SK-N-SH treated with all-trans-retinoic acid at 6 μM for 48 hours (cell line): ENCODE measurements at places on chromosomes 5 and 9.

DNA sequence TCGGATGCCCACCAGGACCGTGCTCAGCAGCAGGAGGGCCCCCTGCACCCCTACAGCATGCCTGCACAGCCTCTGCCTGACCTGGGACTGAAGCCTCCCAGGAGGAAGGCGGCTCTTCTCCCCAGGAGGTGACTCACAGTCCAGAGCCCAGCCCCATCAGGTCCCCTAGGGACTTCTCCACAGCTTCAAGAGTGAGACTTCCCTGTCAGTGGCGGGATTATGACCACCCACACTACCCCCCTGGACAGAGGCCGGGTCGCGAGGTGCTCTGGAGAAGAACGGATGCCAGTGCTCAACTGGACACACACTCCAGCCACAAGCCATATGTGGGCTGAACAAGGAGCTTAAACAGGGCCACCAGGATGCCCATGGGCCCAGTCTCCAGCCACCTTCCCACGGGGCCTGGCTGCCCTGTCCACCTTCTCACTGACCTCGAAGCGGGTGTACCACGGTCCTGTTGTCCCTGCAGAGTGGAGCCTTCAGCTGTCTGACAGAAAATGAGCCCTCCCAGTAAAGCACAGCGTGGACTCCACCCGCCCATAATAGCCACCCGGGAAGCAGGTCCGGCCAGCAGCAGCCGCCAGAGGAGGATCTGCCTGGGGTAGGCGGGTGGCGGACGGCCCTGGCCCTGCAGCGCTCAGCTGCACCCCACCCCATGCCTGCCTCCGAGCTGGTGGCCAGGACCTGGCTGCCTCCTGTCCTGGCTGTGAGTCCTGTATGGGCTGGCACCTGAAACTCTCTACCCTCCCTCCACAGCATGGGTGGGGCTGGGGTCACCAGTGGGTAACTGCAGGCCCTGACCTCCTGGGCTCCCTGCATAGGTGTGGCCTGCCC, 54.7 kb downstream of the SEMA4D start:
- ATAC-seq = peak; percentile 70

- ATAC-seq = no peak
Measured at GRCh38 chr5:33828626-33829308, 63.0 kb downstream of the ADAMTS12 start.

- ATAC-seq = no peak
Measured at GRCh38 chr9:110170357-110171257, 37.4 kb downstream of the C9orf152 start.

GRCh38 chr9:83572524-83572923, 34.3 kb upstream of the FRMD3 start:
- no peak for ATAC-seq

- ATAC-seq = no peak; the same call in 2 of the 3 replicates
Measured at GRCh38 chr5:147454996-147455677, 54.7 kb downstream of the DPYSL3 start.

DNA sequence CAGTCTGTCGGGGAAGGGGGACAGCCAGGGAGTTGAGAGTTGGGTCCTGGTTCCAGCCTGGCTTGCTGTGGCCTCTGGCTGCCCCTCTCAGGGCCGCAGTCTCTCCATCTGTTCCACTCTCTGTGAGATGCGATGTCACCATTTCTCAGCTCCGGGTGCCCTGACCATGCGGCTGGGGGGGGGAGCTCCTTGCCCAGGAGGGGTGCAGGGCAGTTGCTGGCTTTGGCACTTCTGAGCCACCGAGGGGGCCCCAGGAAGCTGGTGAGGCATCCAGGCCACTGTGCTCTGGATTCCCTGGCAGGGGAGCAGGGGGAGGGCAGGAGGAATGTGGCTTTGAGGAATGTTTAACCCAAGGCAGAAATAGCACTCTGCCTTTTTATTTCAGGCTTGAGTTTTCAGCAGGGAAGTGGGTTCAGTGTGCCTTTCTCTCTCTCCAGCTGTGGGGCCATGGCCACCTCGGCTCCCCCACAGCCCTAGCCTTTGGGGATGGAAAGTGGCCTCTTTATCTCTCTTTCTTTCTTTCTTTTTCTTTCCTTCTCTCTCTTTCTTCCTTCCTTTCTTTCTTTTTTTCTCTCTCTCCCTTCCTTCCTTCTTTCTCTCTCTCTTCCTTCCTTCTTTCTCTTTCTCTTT, 11.0 kb downstream of the NCS1 start:
- ATAC-seq = peak; percentile 86

DNA sequence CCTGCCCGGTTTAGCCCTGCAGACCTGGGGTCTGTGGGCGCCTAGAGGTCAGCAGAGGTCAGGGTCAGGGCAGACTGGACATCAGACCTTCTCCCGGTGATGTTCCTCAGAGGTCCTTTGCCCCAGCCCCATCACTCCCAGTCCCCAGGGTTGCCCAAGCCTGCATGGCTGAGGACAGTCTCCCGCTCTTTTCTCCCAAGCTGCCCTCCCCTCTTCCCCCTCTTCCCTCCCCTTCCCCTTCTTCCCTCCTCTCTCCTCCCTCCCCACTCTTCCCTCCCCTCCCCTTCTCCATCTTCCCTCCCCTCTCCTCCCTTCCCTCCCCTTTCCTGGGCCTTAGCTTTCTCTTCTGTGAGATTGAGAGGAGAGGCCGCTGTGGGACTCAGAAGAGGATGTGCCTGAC, 10.4 kb downstream of the LHX3 start:
- no peak for ATAC-seq

- no peak for ATAC-seq
Measured at GRCh38 chr5:31743678-31744077, 104.7 kb downstream of the PDZD2 start.

DNA sequence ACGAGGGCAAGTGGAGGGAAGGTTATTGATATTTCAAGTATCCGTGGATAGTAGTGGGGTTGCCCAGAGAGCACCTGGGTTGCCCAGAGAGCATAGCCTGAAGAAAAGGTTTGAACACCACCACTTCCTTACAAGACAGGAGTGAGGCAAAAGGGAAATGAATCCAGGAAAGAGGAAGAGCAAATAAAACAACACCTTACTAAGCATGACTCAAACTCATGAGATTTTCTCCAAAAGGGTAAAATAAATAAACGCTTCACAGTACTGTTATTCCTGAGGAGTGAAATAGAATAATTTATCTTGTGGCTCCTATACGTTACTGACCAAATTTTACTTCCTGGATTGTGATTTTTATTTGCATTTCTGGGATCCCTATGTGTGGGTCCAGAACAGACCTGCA, 65.2 kb upstream of the PTPRD start:
- ATAC-seq = no peak

DNA sequence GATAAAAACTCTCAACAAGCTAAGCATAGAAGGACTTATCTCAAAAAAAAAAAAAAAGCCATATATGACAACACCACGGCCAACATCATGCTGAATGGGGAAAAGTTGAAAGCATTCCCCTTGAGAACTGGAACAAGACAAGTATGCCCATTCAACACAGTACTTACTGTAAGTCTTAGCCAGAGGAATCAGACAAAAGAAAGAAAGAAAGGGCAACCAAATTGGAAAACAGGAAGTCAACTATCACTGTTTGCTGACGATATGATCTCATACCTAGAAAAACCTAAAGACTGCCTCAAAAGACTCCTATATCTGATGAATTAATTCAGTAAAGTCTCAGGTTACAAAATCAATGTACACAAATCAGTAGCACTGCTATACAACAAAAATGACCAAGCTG, 24.6 kb upstream of the PTGER4 start:
- no peak for ATAC-seq

DNA sequence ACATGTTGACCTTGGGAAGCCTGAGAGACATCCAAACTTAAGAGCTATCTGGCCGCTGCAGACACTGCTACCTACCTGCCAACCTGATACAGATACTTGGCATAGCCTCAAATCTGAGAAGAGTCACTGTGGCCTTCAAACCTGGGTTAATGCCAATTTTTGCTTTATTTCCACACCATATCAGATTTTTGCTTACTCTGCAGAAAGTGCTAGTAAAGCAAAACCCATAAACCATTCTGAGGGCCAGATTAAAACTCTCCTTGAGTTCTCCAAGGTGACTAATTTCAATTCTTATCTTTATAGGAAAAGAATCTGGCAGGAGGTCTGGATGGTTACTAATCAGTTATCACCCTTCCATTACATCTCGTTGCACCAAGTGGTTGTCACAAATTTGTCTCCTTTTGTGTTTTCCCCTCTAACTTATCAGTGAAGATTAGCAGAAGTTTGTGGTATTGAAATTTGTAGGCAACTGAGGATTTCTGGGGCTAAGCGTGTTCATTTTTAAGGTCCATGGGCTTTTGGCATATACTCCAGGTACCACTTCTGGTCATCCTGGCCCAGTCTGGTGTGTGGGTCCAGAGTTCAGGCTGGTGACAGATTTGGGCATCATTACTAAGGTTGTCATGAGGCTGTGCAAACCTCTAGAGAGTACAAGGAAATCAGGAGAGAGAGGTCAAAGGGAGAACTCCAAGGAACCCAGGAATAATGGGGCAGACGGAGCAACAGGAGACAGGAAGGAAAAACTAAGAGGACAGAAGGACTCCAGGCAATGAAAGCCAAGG, 177.9 kb downstream of the TSSK1B start:
- ATAC-seq = no peak

DNA sequence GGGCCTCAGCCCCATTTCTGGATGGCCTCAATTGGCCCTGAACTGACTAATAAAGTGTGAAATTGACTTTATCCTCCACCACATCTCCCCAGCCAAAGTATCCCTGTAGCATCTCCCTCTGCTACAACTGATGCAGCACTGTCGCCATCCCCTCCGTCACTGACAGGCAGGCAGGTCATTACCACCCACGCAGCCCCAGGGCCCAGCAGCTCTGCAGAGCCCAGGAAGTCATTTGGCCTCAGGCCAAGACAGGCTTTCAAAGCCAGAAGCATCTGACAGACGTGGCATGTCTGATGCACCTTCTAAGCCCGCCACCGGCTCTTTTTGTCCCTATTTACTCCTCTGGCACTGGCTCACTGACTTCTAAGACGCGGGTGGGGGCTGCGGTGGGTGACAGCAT, 65.3 kb downstream of the ARHGEF37 start:
- peak; percentile 53; the same call in 1 of the 3 replicates for ATAC-seq
